Activated CD4-positive, alpha-beta T cell treated with anti-CD3 and anti-CD28 coated beads, Interleukin-2, Interleukin-4, amounts not matched to agents 100 ng/mL and 50 ng/mL, durations not matched to agents 16 hours and 8 hours (primary cell): ENCODE measurements at places on chromosomes 4 and X.
A peak's percentile ranks its signal among the peaks of the same experiment; 100 is the strongest.

DNA sequence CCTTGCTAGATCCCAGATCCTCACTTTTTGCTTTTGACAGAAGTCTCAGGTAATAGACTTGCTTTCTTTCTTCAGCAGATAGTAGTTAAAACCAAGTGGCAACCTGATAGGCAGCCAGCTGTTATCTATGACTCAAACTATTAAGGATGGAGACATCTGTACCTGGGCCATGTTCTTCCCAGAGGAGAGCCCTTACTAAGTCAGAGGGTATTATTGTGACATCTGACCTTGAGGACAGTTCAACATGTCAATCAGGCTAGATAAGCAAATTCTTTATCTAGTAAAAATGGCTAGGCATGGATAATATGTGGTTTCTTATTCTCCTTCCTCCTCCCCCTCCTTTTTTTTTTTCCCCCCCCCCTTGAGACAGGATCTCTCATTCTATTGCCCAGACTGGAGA, 39.2 kb downstream of the TRIM2 start:
- DNase-seq, result no peak

DNA sequence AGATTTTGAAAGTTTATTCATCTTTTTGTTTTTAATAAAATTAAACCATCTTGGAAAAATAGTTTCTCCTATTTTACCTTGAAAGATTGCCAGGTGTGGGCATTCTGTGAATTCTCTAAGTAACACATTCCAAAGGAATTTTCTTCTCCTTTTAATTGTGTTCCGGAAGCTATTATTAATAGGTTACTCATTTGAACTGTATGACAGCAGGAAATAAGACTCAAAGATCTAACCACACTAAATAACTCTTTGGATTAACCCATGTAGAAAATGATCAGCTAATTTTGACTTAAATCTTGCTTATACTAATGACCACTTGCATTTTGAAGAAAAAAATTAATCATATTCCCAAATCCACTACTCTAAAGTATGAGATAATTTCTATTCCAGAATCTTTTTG, 17.6 kb upstream of the CCNI start:
- no peak for DNase-seq

DNA sequence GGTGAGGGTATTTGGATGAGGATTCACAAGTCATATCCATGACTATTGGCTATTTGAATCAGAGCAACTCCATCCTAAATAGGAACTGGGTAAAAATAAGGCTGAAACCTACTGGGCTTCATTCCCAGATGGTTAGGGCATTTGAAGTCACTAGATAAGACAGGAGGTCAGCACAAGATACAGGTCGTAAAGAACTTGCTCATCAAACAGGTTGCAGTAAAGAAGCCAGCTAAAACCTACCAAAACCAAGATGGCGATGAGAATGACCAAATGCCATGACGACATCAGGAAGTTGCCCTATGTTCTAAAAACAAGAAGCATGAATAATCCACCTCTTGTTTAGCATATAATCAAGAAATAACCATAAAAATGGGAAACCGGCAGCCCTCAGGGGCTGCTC, 224.9 kb downstream of the PACRGL start:
- DNase-seq, result no peak

GRCh38 chrX:72050011-72050410, 81.7 kb downstream of the RTL5 start:
- DNase-seq, result no peak

DNA sequence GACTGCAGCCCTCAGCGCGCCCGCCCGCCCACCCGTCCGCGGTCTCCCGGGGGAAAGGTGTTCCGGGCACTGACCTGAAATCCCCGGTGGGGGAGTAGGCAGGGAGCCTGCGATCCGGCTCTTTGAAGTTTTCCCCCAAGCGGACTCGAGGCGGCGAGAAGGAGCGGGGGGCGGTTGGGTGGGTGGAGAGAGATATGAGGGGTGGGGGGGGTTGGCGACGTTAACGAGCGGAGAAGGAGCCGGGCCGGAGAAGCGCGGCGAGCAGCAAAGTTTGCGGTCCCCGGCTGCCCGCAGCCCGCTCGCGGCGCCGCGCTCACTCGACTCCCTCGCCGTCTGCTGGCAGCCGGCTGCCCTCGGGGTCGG, 636 bp downstream of the BCOR start:
- DNase-seq, result no peak

DNA sequence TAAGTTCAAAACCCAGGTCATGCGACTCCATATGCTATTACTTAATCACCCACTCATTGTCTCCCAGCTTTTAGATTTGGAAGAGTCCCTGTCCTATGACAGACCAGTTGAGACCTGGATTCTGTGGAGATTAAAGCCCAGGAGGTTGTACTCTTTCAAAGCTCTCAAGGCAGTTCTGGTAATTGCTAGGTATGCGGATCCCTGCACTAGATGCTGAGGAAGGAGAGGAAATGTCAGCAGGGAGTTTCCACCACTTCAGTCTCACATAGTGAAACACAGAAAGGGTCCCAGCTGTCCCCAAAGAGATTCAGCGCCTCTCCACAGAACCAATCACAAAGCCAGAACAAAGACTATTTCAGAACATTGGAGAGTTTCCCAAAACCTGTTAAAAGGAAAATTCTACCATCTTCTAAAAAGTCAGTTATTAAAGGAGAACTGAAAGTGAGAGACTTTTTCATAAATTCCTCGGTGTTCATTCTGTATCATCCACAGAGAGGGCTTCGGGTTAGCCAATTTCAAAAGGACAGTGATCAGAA, 53.4 kb downstream of the IRF2 start:
- DNase-seq, result peak; percentile 63

DNA sequence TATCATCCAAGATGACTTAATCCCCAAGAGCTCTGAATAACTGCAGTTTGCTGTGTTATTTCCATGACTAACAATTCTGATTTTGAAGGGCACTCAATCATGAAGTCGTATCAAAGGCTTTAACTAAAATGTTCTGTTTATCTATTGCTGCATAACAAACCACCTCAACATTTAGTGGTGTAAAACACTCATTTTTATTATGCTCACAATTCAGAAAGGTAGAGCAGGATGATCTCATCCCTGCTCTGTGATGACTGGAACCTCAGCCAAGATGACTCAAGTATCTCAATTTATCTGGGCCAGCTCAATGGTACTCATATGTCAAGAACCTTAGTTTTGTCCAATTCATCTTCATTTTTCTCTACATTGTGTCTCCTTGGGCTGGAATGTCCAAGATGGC, 451.1 kb downstream of the PPARGC1A start:
- DNase-seq, result no peak

DNA sequence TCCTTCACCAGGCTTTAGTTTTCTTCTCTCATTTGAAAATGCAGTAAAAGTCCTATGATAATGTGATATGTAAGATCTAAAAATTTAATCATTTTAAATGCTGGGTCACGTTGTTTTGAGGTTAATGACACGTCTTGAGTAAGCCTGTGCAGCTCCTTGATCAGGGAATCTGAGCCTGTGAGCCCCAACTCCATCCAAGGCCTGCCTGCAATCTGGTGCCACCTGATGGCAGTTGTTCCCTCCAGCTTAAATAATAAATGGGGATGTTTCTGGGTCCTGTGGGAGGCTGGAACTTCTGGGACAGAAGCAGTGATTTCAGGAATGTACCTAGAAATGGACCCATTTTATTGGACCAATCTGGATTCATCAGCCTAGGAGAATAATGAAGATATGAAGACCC, 455.4 kb upstream of the ADGRL3 start:
- no peak for DNase-seq

GRCh38 chr4:25358515-25359275, 18.4 kb upstream of the ANAPC4 start:
- no peak for DNase-seq

GRCh38 chr4:23413631-23414030, 476.2 kb downstream of the PPARGC1A start:
- no peak for DNase-seq

DNA sequence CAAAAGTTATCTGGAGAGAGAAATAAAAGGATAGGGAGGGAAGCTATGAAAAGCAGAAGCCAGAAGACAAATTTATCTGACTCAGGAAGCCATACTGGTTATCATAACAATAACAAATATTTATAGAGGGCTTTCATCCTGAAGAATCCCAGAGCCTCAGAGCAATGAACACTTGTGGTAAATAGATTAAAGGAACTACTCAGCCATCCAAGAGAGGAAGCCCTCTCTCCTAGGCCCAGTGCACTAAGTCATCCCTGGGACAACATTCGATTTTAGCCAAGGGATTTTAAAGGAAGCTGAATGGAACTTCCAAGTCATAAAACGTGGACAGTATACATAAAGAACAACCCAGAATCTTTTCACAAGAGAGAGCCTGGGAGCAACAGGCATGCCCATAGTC, 76.9 kb downstream of the COL4A6 start:
- no peak for DNase-seq
